ENCODE measurements at places on chromosomes 13 and 19. TPM values are rescaled to one million over a fixed set of nuclear protein-coding genes. Genes with fewer than 3 reads are reported as not detected.

Gene YJU2
- total RNA-seq: 21.3 TPM

Gene DPP9
- 29.6 TPM for total RNA-seq

DNA sequence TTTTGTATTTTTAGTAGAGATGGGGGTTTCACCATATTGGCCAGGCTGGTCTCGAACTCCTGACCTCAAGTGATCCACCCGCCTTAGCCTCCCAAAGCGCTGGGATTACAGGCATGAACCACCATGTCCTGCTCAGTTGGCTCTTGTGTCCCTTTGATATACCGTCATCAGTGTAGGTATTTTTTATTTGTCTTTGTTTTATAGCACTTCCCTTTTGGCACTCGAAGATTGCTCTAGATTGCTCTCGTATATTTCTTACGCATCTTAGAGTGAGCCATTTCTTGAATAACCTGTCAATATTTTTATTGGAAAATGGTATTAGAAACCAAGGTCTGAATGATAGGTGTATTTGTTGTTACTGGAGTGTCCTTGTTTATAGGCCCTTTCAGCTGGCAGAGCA, 9.4 kb downstream of the SETDB2 start:
- no peak for DNase-seq

- DNase-seq: no peak
Observed at GRCh38 chr13:77807431-77808135, 110.1 kb downstream of the SLAIN1 start.

GRCh38 chr19:51566489-51567100, 4.5 kb upstream of the ZNF175 start:
- no peak for DNase-seq

DNA sequence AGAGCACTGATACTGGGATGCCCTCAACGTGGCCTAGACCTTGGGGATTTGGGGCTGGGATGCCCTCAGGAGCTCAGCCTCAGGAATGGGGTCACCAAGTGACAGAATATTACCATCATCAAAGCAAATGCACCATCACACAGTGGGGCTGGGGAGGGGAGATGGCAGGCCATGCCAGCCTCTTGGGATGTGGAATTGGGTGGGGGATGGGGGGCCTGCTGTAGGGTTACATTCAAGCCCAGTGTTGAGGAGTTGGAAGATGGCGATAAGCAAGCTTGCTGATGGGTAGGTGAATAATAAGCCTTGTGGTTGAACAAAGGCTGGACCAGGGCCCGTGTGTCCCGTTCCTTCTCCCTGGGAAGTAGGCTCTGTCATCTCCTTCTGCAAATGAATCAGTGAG, 69.1 kb upstream of the GPR12 start:
- DNase-seq: no peak

- no peak for DNase-seq
Observed at GRCh38 chr19:21587117-21587461, 81.7 kb downstream of the ZNF429 start.

- DNase-seq: no peak
Observed at GRCh38 chr19:52603558-52604207, 33.6 kb downstream of the ZNF701 start.

GRCh38 chr19:11198769-11199424, 1.6 kb upstream of the KANK2 start:
- DNase-seq: no peak
